ENCODE measurements at places on chromosomes 7 and 10.

- no peak for DNase-seq
Measured at GRCh38 chr10:63374991-63375390, 90.8 kb downstream of the JMJD1C start.

DNA sequence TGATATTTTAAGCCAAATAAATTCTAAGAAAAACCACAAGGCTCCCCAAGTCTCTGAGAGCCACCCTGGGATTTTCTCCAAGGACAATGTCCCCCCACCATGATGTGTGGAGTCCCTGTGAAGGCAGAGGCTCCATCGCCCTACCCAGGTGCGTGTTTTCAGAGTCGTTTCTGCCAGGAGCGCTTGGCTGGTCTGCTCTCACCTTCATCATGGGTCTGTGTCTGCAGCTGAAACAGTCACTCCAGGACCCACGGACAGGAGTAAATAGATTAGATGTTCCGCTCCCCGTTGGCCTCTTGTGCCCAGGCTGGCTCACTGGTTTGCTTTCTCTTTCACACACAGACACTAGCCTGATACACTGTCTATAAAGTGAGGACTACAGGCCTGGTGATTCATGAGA lies 217.5 kb downstream of the SFMBT2 start:
- DNase-seq: no peak

DNA sequence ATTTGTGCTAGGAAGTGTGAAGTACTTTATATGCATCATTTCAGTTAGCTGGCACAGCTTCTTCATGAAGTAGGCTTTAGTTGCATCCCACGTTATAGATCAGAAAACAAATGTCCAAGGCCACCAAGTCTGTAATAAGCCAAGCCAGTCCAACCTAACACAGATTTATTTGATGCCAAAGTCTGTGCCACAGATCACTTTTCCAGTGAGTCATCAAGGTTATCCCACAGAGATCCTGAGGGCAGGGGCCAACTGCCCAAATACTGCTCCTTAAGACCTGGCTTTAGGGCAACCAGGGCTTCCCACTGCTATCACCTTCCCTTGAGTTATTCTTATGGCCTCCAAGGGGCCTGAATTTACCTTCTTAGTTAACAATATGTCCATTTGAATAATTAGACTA lies 1340.4 kb downstream of the XPNPEP1 start:
- no peak for DNase-seq

- DNase-seq: no peak
Measured at GRCh38 chr10:125621052-125621451, 61.9 kb downstream of the TEX36 start.

GRCh38 chr10:101630633-101630920 lies 42.5 kb downstream of the DPCD start:
- DNase-seq: no peak

GRCh38 chr7:130387628-130388403 lies 7.5 kb downstream of the CPA1 start:
- DNase-seq: no peak

DNA sequence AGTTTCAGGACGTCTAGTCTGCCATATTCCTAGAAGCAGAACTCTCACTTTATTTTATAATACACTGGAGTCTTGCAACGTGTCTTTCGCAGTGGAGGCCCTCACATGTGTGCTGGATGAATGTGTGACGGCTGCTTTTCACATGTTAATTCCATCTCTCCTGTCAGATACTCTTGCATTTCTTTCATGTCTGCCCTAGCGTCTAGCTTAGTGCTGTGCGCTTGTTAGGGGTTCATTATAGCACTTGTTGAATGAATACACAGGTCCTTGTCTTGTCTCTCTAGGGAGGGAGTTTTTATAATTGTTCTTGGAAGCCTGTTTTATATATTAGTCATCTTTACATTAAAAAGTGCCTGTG lies 94.4 kb downstream of the MAP3K8 start:
- DNase-seq: no peak

- DNase-seq: no peak
Measured at GRCh38 chr10:123087786-123088185, 48.0 kb upstream of the HMX3 start.

DNA sequence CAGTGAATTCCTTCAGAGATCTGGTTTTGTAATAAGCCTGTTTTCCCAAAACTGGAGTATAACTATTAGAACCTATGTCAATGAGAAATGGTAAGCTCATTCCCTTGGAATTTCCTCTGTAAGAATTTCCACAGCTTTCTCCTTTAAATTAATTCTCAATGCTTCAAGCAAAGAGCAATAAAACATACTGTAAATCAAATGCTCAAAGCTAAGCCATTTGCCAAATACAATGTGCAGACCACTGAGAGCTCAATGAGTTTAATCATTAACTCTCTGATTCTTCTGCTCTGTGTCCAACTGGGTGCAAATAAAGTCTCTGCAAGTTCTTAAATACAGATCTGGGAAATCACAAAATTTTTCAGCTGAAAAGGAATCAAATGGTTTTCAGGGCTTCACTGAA lies 227.6 kb upstream of the IMMP2L start:
- DNase-seq: no peak

DNA sequence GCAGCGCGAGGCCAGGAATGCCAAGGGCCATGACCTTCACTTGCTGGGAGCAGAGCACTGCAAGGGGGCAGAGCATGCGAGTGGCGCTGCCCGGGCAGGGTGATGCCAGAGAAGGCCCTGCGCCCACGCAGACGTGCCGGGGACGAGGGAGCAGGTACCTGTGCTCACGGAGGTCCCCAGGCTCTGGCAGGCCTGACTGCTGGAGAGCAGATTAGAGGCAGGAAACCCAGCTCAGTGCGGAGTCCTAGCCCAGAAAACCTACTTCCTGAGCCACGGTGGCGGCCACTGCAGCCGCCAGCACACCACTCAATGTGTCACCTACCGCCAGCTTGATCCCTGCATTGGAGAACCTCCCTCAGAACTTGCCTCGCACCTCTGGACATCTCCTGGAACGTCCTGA lies 148.4 kb downstream of the MAD1L1 start:
- no peak for DNase-seq

GRCh38 chr7:13042605-13043236 lies 355.3 kb downstream of the ARL4A start:
- DNase-seq: no peak

DNA sequence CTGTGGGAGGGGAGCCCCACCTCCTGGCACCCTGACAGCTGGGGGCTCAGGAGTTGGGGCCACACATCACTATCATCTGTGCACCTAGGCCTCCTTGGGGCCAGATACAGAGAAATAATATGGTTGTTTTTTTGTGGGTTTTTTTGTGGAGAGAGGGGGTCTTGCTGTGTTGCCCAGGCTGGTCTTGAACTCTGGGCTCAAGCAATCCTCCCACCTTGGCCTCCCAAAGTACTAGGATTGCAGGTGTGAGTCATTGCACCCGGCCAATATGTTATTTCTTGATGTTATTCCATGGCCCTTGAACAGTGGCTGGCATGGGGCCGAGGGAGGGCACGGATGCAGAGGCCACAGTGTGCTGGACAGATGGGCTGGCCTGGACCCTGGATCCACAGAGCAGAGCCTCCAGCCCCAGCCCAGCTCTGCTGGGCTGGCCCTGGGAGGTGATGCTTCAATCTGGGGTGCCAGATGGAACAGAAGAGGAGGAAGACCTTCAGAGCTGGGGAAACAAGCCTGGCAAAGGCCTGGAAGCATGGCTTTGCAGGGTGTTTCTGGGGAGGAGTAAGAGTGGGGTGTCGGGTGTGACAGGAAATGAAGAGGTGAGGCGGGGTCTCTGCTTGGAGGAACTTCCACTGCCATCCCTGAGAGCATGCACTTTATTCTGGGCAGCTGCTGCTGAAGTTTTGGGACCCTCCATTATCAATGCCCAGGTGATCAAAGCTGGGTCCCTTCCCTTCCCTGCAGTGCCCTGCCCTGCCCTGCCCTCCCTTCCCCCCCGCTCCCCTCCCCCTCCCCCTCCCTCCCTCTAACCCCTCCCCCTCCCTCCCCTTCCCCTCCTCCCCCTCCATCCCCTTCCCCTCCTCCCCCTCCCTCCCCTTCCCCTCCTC lies 3.7 kb upstream of the FZD9 start:
- no peak for DNase-seq

DNA sequence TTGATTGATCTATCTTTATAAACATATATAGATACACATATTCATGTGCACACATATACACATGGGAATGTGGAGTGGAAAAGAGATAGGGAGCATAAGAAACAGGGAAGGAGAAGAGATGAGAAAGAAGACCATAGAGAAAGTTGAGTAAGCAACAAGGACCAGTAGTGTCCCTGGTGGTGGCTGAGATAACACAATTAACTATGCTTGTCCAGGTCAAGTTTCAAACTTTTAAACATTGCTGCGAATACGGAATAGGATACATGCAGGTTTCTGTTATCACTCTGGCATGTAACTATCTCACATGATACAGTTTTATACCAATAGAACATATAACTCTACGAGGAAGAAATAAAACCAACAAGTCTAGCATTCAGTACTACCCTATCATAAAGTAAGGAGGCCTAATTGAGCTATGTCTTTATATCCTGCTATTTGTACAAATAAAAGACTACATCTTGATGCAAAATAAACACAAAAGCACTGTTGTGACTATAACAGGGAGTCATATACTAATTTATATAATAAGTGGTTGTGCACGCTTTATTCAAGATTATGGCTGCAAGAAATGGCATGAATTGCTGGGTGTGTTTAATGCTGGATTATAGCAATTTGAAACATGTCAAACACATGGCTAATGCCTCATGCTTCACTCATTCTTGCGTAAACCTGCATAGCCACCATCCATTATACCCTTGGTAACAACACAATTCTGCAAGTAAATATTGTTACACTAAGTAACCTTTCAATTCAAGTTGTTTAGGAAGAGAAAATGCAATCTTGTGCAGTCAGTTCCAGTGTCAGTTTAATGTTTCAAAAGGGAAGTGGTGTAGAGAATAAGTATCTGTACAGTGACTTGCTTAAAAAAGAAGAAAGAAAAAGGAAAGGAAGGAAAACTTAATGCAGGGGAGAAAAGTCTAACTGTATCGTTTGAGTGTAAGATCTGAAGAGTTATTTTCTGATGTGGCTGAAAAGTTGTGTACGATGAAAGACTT lies 8.2 kb downstream of the FOXP2 start:
- no peak for DNase-seq

GRCh38 chr10:3248526-3249306 lies 76.1 kb upstream of the PITRM1 start:
- no peak for DNase-seq
